ENCODE measurements at places on chromosomes 11 and 22.

GRCh38 chr11:65398362-65398910, 12.0 kb downstream of the FRMD8 start:
- no peak for DNase-seq

DNA sequence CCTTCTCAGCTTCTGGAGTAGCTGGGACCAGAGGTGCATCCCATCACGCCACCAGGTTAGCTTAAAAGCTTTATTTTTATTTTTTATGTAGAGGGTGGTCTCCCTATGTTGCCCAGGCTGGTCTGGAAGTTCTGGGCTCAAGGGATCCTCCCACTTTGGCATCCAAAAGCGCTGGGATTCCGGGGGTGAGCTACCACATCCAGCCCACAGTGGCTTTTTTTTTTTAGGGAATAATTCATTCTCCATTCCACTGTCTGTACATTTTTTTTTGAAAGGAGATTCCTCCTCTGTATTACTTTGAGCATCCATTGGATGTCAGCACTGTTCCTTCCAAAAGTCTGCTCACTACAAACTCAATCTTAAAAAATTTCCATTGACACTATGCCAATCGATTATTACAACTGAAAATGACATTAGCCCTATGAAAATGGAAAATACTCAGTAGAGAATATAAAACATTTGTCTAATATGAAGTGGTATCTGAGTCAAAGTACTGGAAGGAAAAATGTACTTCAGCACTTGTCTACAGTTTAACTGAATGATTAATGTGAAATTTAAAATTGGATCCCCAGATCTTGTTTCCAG, 1.3 kb upstream of the LPXN start:
- DNase-seq = no peak

DNA sequence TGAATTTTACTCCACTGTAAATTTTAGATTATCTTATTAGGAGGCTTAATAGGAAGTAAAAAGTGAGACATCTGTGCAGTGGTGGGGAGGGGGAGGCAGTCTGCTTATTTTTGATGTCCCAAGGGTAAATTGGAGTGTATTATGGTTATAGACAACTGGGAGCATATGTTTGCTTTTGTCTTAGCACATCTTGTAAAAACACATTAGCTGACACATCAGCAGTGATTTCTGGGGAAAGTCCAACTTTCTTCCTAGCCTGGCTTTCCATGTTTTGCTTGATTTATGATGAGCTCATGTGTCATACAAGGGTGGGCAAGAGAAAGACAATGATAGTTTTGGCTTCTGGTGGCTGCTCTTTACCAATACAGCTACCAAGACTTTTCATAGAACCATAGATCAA, 4.0 kb downstream of the ANO3 start:
- DNase-seq = no peak

- no peak for DNase-seq
These were observed 7.8 kb downstream of the BCR start for GRCh38 chr22:23187871-23188700.

- DNase-seq = peak; percentile 46
These were observed 69.2 kb downstream of the CD82 start for GRCh38 chr11:44634401-44635281.

GRCh38 chr11:84890676-84891075, 736.5 kb downstream of the DLG2 start:
- DNase-seq = no peak

DNA sequence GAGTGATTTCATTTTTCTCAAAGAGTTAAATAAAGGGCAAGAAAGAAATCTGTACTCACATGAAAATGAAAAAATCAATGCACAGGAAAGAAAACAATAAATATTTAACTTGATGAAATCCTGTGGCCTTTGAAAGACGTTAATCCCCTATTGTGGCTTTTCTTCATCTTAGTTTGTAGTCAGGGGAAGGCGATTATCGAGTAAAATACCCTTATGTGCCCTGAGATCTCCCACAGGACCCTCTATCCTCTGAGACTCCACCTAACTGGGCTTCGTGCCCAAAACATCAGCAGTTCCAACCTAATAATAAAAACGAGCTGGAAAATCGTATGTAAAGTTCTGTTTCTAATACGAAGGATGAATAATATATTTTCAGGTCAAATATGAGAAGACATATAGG, 208.2 kb upstream of the ZC3H12C start:
- DNase-seq = no peak

- DNase-seq = no peak
These were observed 2.9 kb downstream of the NF2 start for GRCh38 chr22:29606320-29606719.

DNA sequence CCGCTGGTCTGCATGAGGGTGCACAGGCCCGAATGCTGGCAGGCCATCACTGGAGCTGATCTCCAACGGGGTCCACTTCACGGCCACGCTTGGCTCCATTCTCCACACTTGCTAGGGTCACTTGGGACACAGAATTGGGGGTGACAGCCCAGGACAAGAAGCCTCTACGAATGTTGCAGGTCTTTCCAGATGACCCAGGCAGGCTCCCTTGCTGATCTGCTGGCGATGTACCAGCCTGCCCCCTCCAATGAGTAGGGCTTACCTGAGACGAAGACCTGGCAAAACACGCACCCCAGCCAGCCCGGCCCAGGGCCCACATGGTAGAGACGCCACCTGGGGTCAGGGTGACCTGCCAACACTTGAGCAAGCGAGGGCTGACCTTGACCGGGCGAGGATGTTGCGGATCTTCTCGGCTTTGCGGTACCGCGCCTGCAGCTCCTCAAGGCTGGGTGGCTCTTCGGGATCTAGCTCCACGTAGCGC, 44.9 kb downstream of the C11orf58 start:
- DNase-seq = no peak

GRCh38 chr22:24706054-24706453, 68.5 kb downstream of the PIWIL3 start:
- no peak for DNase-seq

DNA sequence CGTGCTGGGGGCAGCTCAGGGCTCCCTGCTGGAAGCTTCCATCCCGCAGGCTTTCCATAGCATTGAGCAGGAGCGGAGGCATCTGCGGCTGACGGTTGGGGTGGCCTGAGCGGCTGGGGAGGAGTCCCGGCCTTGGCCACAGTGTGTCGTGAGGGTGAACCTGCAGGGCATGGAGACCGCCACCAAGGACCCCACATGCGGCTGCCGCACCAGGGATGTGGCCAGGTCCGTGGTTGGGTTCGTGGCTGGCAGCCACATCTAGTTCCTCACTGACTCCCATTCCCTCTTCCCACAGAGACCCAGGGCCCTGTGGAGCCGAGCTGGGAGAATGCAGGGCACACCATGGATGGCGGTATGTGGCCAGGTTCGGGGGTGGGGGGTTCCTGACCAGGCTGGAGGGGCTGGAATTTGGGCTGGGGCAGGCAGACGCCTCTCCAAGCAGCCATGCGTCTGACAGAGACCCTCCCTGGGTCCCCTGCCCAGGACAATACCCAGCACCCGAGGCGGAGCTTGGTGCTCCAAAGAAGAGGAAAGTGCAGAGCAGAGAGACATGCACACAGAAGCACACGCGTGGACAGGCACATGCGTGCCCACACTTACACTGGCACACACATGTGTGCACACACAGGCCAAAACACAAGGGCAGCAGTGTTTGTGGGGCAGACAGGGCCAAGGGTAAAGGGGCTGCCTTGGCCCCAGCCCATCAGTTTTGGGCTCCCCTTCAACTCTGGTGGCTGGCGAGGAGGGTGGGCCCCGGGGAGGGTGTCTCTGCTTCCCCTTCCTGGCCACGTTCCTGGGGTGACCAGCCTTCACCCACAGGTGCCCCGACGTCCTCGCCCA, 2.7 kb downstream of the MUC5B start:
- no peak for DNase-seq

DNA sequence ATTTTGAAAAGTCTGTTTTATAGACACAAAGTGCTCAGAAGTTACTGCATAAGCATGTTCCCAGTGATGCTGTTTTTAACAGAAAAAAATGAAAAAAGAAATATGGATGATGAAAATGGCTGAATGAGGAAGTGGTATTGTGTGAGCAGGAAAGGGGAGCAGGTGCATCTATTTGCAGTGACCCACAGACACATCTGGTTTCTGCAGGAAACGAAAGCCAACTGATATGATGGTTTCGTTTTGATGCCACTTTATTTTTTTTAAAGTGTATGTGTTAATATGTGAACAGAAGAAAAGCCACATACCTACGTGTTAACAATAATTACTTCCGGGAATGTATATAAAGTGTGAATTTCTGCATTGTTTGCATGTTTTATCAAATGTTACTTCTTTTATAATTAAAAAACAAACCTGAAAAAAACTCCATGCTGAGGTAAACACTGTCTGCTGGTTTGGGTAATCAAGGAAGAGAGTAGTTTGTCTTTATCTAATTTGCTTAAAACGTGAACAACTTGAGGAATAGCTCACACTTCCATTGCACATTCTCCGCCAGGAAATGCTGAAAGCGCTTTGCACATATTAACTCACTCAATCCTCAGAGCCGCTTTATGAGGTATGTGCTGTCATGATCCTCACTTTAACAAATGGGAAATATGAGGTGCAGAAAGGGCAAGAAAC, 1335.9 kb downstream of the TBC1D22A start:
- no peak for DNase-seq

GRCh38 chr22:25057013-25057881, 104.7 kb downstream of the KIAA1671 start:
- peak; percentile 26 for DNase-seq

GRCh38 chr11:72436661-72437060, 2.3 kb upstream of the CLPB start:
- DNase-seq = no peak

- no peak for DNase-seq
These were observed 499.3 kb upstream of the TENM4 start for GRCh38 chr11:79940165-79940564.

GRCh38 chr11:110296226-110297075, at the start of gene RDX:
TSS of gene RDX (minus strand) at chr11:110296614. CDS start at chr11:110279692, 16,922 bp downstream.
- peak; percentile 68 for DNase-seq

GRCh38 chr11:67996622-67997474, 7.0 kb downstream of the UNC93B1 start:
- no peak for DNase-seq

DNA sequence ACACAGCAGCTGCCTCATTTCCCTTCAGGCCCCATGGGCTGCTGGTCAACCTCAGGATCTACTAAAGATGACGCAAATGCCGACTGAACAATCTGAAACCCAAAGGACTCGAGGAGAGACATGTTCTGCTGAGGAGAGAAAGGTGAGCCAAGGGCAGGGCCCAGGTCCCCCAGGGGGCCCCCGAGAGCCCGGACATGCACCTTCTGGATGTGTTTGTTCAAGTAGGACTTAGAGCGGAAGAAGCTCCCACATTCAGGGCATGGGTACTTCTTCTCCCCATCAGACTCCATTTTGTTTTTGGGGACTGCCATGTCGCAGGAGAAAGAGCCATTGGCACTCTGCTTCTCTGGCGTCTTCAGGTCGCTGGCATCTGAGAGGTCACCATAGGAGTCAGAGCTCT, 19.3 kb downstream of the PATZ1 start:
- no peak for DNase-seq

- no peak for DNase-seq
These were observed 78.0 kb downstream of the TENM4 start for GRCh38 chr11:79362821-79363220.

DNA sequence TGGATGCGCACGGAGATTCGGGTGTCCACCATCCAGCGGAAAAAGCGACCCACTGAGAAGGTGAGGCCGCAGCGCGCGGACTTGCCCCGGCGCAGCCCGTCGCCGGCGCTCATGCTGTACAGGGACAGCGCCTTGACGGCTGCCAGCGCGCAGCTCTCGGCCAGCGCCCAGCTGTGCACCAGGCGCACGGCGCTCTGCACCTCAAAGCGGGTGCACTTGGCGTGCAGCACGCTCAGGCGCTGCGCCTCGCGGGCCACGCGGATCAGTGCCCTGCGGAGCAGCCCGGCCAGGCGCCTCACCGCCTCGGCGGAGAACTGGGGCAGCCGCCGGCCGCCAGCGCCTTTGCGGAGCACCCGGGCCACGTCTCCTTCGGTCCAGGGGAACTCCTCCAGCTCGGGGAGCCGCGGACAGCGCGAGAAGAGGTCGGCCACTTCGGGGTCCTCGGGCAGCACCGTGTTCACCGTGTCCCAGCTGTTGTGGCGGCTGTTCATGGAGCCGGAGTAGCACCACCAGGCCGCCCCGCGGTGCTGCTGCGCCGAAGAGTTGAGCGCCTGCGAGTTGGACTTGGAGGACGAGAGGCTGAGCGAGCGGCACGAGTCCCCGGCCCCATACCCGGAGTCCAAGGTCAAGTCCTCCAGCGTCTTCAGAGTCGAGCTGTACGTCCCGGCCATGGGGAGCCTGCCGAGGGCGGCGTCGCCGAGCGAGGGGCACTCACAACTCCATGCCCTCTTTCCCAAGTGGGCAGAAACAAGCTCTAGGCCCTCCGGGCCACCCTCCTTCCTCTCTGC, 703 bp downstream of the ABTB2 start:
- DNase-seq = no peak

DNA sequence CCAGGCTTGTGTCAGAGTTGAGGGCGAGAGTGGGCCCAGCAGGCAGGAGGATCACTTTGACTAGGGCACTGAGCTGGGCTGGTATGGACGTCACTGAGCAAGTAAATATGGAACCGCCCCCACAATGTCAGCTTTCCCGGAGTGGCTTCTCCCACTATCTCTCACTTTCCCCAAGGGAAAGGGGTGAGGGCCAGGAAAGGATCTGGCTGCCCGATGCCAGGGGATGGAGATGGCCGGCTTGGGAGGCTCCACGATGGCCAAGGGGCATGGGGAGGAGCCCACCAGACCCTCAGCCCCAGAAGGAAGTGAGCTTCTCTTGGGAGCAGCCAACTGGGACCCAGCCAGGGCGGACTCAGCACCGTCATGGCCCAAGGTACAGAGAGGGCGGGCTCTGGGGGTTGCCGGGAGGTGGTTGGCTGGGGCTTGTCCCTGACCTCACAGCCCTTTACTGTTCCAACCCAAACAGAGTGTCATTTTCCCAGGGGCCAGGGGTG, 8.7 kb downstream of the PRDM11 start:
- DNase-seq = no peak

DNA sequence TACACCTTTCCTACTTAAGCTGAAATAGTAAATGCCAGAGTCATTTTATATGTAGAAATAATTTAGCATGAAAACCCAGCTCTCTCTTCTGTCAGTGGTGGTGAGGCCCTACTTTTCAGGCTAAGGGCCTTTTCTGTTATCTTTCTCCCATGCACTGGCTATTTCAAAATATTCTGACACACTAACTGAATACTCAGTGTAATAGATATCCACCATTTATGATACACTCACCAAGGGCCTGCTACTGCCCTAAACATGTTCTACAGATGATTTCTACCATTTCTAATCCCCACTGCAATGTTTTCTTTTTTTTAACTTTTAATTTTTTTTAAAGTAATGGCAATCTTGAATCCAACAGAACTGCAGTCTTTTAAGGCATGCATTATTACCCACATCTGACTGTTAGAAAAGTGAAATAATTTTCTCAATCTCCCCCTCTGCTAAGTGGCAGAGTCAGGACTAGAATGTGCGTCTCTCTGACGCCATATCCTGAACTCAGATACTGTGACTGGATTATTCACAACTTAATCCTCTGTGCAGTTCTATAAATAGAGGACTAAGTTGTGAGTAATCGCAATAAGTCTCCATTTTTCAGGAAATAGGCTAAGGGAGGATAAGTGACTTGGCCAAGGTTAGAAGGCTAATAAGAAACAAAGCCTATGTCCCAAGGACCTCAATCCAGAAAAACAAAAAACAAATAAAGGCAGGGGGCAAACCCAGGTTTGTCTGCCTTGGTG, 44.0 kb downstream of the GRAMD1B start:
- DNase-seq = no peak
